ENCODE measurements at places on chromosomes 5 and 9.

GRCh38 chr5:73201547-73202513 is 28.8 kb downstream of the TMEM174 start:
- DNase-seq, result peak; percentile 40

GRCh38 chr9:93491593-93492232 is 38.3 kb upstream of the FAM120AOS start:
- DNase-seq, result no peak

- no peak for DNase-seq
Observed at GRCh38 chr5:179533907-179534306, 16.4 kb upstream of the RUFY1 start.

DNA sequence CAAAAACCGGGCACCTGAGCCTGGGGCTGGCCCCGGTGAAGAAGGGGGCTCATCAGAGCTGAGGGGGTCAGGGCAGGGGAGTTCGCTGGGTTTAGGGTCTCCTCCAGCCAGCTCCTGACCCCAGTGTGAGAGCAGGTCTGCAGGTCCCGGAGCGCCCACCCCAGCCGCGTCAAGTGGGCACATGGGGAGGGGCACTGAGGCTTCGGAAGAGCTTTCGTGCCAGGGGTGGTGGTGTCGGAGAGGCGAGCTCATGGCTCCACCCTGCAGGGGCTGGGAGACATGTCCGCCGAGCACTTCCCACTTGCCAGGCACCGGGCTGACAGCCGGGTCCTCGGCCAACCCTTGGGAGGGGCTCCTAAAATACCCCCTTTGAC is 13.2 kb downstream of the VAV2 start:
- no peak for DNase-seq

GRCh38 chr5:146390469-146390868 is 51.8 kb downstream of the POU4F3 start:
- no peak for DNase-seq

DNA sequence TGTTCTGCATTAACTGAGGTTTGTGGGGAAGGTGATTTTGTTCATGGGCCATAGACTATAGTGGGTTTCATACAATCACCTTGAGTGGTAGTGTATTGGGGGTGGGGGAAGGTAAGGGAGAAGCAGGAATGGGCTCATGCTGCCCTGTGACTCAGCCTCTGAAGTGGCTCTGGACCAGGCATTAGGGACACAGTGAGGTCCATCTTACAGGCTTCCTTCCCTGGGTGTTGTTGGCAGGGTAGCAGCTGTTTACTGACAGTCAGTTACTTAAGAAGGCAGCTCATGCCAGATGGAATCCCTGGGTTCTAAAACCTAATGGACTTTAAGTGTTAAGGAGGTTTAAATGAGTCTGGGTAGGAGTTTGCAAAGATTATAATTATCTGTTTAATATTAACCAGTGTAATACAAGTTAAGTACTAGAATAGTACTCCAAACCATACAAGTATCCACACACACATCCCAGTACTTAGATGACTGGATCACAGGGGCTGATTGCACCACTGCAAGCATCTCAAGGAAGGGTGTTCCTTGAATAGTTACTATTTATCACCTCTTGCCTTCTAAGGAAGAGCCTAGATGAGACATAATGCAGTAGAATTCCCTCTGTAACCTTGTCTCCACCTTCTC is 59.3 kb downstream of the CAST start:
- DNase-seq, result no peak

- peak; percentile 87 for DNase-seq
Observed at GRCh38 chr9:83649080-83649479, 26.1 kb downstream of the IDNK start.

DNA sequence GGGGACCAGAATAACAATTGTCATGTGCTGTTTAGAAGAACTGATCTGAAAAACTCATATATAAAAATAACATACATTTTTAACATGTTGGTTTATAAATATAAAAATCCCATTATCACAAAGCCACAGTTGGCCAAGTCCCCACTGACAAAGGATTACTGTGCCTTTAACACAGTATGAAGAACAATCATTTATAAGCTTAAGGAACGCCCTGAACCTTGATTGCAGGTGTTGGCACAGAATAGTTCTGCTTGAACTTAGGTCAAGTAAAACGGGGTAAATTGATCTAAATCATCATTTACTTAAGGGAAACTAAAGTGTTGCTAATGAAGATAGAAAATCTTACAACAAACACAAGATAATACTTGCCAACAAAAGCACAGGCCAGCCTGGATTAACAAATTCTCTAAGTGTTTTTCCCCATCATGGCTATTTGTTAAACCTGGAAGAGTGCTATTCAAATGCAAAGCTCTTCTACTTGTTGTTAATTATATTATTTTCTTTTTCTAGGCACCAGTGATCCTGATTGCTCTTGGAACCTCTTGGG is 46.1 kb downstream of the ASTN2 start:
- no peak for DNase-seq

- no peak for DNase-seq
Observed at GRCh38 chr9:102405218-102405867, 589.8 kb upstream of the CYLC2 start.

GRCh38 chr9:28121366-28121765 is 548.1 kb upstream of the C9orf72 start:
- no peak for DNase-seq

- no peak for DNase-seq
Observed at GRCh38 chr5:77312413-77312812, 101.9 kb downstream of the PDE8B start.

DNA sequence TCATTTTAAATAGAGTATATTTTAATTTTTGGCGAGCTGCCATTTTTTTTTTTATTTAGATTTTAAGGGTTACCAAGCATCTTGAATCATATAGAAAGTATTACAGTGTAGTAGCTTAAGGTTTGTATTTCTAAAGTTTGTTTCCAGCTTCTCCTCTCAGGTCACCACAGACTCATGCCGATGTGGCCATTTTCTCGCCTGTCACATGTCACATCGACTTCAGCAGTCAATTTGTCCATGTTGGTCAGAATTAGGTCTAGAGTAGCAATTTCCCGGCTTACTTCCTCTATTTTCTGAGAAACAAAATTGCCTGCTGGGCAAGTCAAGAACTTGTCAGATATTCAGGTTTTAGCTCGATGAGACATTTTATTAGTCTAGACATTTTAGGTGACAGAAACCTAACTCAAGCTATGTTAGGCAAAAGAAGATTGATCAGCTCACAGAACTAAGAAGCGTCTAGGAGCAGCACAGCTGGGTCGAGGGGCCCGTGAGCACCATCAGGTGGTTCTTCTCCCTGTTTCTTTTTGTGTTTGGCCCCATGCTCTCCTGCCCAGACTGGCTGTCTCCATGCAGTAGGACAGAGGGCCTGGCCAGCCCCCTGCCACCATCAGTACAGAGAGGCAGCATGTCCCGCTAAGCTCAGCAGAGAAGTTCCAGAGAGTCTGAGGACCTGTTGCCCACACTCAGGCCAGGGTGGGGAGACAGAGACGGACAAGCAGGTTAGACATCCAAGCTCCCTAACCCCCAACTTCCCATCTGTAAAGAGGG is 48.4 kb upstream of the AFAP1L1 start:
- no peak for DNase-seq

- no peak for DNase-seq
Observed at GRCh38 chr5:6567835-6568234, 65.0 kb downstream of the NSUN2 start.

DNA sequence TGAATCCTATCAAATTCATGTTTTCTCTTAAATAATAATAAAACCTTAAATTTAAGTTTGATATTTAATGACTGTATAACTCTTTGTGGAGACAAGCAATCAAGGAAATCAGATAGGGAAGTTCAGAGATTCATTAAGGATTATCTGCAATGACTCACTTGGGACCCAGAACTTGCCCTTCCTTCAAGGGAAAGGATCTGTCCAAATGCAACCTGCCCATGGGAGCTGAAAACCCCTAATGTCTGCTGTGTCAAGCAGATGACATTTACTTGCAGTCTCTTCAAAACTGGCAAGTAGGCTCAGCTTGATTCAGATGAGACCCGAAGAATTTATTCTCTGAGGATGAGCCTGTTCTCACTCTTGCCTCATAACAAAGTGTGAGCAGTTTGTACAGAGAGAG is 1577.6 kb downstream of the EFNA5 start:
- no peak for DNase-seq

- DNase-seq, result no peak
Observed at GRCh38 chr5:107578051-107578635, 92.6 kb downstream of the EFNA5 start.

- no peak for DNase-seq
Observed at GRCh38 chr5:100270023-100270771, 265.0 kb upstream of the FAM174A start.

DNA sequence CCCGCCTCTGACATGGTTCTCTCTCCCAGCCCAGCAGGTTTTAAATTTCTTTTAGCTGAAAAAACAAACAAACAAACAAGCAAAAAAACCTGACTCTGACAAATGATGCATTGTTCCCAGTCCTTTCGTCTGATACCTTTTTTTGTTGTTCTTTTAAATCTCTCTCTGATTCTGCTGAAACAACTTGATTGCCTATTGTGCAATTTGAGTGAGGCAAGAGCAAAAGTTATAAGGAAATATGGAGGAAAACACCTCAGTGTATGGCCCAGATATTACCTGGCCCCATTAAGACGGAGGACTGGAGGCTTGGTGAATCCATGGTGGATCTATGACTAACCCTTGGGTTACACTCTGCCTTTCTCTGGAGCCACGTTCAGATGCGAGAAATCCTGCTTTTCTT is 164.0 kb downstream of the MELK start:
- DNase-seq, result no peak

GRCh38 chr5:76704131-76704663 is 11.7 kb upstream of the F2R start:
- DNase-seq, result no peak

- no peak for DNase-seq
Observed at GRCh38 chr9:31486630-31487029, 897.8 kb upstream of the ACO1 start.

DNA sequence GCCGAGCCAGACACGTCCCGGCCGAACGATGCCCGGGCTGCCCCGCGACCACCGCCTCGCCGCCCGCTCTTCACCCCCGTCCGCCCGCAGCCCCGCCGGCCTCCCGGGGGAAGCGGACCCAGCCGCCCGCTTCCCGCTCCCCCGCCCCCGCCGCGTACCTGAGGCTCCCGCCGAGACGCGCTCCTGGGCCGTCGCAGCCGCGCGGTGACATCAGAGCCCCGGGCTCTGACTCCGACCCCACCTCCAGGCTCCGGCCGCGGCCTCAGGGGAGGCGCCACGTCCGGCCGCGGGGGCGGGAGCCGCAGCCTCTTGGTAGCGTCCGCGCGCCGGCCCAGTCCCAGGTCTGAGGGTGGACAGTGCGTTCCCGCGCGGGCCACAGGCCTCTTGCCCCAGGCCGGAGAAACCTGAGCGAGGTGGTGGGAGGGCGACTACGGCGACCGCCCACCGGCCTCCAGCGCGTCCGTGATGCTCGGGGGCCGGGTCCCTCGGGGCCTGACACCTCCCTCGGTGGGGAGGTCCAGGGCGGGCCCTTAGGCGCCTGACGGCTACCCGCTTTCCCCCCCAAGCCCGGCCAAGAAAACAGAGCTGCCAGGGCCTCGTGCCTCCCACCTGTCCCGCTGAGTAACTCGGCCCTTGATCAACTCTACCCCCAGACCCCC is at the start of gene SHROOM1:
Gene SHROOM1, minus strand, starts transcription at position 212 of the 659 bp plus-strand sequence. CDS start 4,507 bp downstream, outside the sequence.
- no peak for DNase-seq

GRCh38 chr5:142306077-142306502 is 18.7 kb downstream of the SPRY4 start:
- DNase-seq, result no peak

DNA sequence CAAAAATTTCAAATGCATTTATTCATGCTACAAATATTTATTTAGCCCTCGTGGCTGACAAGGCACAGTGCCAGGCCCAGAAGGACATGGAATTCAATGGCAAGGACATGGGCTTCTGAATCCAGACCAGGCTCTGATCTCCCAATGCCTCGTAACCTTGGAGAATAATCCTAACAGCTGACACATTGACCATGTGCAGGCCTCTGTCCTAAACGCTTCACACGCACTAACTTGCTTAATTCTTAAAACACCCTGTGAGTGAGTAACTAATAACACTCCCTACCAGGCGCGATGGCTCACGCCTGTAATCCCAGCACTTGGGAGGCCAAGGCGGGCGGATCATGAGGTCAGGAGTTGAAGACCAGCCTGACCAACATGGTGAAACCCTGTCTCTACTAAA is 33.2 kb downstream of the MYO10 start:
- no peak for DNase-seq

GRCh38 chr9:20734275-20734674 is 50.2 kb downstream of the FOCAD start:
- DNase-seq, result no peak

DNA sequence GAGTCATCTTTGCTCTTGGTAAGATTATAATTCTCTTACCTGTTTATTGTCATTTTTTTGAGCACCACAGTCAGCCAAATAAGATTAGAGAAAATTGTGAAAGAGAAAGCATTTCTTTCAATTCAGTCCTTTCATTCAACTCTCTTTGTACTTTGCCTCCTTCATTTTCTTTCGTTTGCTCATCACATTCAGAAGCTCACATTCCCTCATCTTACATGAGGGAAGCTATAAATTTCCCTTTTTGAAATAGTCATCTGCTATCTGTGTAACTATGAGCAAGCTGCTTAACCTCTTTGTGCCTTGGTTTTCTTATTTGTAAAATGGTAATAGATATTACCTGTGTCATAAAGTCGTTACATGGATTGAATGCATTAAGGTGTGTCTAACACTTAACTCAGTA is 41.4 kb downstream of the PAM start:
- no peak for DNase-seq

DNA sequence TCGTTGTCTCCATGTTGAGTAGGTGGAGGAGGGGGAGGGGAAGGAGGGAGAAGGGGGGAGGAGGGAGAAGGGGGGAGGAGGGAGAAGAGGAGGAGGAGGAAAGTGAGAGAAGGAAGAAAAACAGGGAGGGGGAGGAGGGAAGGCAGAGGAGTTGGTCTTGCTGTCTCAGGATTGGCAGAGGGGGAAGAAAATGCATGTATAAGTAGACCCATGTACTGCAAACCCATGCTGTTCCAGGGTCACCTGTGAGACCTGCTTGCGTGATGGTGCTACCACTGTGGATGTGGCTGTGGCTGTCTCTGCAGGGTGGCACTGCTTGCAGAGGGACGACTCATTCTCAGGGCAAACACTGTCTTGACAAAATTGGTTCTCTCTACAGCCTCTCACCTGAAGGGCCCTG is 76.3 kb downstream of the PTCH1 start:
- no peak for DNase-seq

DNA sequence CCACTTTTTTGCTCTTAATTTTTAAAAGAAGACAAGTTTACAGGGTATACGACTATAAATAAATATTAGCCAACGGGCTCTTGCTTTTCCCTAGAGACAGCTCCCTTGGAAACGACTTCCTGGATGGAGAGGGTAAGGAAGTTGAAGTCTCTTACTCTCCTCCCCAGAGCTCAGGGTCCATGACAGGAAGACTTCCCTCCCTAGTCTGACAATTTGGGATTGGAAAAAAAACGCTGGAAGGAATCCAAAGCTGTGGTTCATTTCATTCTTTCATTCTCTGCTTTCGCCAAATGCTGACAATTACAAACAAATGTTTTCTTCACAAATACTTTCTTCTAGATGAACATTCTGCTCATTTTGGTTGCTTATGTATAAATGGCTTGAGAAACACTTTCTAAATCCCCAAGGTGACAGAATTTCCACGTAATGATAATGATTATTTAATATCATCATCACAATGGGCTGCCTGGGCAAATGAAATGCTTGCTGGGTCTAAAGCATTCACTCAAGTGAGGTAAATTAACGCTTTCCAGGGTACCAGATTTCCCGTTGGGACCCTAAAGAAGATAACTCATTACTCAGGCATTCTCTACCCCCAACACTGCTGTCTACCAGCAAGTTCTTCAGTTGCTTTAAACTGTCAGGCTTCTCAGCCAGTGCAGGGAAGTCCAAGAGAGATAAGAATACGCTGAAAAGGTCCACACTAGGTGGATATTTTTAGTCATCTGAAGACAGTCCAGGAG is 139.8 kb upstream of the SLC30A5 start:
- peak; percentile 58 for DNase-seq

- no peak for DNase-seq
Observed at GRCh38 chr9:21317956-21318923, 13.1 kb upstream of the IFNA5 start.

All from lower leg skin (tissue), 4 donors.